Calu3 (cell line): ENCODE measurements at places on chromosomes 2 and 18.
A peak's percentile ranks its signal among the peaks of the same experiment; 100 is the strongest.

DNA sequence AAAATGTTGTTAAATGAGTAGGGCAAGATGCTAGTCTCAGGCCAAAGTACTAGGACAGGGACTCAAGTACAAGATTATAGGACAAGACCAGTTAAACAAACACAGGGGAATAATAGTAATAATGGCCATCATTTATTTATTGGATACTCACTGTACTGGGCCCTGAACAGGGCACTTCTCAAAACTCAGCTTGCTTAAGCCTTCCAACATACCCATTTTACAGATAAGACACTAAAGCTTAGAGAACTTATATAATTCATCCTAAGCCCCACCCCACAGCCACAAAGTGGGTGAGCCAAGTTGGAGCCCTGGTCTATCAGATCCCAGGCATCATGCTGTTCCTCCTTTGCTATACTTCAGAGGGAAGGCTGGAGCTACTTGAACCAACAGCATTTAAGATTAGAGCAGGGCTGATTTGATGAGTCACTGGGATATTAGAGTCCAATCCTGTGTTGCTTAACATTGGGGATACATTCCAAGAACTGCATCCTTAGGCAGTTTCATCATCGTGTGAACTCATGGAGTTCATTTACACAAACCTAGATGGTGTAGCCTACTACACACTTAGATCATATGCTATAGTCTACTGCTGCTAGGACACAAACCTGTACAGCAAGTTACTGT lies 153.6 kb downstream of the MTCL1 start:
- DNase-seq, result peak; percentile 20

DNA sequence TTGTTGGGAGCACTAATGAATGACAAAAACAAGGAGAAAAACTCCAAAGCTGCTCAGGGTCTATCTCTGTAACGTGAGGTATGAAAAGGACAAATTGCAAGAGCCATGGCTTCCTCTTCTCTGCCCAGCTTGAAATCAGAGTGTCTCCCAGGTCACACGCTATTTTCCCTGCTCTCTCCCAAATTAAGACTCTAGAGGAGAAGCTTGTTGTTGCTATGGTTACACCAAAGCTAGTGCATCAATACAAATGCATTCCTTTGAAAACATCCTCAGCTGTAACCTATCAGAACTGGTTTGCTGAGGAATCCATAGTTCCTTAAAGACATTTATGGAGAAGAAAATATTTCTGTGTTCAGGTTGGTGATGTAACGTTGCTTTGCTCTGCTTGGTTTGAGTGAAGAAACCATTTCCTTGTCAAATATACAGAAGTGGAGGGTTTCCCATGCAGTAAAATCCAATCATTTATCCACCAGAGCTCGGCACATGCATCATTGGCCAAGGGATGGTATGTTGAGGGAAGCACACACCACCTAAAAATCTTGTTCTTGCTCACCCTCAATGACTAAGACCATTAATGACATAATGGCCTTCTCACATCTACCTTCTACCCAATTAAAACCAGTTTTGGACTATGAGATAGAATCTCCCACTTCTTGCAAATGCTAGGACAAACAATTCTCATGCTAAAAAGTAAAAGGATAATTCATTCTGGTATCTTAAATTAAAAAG lies 2135.6 kb upstream of the CELF4 start:
- DNase-seq, result no peak

- DNase-seq, result no peak
Measured at GRCh38 chr2:16250466-16250865, 310.1 kb downstream of the MYCN start.

DNA sequence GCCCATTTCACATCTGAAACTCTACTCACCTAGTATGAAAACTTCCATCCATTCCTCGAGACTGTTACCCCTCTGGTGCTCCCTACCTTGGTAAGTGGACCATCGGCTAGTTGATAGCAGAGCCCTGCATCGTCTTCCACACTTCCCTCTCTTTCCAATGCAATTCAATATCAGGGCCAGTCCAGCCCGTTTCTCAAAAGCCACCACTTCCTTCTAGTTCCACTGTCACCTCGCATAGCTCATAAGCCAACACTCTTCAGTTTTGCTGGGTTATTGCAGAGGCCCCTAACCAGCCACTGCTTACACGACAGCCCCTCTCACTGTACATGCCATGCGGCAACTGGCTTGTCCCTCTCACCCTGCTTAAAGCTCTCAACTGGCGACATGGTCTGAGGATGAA lies 10.2 kb upstream of the ZNF407 start:
- no peak for DNase-seq

GRCh38 chr2:37776487-37776886 lies 105.0 kb upstream of the CDC42EP3 start:
- DNase-seq, result peak; percentile 24

DNA sequence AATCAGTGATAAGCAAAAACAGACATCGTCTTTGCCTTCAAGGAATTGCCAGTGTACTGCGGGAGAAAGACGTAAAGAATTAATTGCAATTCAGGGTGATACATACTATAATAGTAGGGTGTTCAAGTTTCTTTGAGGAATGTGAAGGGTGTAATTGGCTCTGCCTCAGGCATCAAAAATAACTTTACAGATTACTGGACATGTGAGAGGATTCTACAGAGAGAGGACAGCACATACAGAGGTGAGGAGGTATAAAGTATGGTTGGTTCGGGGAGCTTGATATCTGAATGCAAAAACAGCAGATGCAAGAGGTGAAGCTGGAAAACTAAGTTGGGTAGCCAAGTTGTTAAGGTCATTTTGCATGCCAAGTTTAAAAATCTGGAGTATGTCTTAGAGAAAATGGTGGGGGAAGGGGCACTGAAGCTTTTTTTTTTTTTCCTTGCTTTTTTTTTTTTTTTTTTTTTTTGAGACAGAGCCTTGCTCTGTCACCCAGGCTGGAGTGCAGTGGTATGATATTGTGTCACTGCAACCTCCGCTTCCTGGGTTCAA lies 227.5 kb upstream of the FOSL2 start:
- DNase-seq, result no peak

DNA sequence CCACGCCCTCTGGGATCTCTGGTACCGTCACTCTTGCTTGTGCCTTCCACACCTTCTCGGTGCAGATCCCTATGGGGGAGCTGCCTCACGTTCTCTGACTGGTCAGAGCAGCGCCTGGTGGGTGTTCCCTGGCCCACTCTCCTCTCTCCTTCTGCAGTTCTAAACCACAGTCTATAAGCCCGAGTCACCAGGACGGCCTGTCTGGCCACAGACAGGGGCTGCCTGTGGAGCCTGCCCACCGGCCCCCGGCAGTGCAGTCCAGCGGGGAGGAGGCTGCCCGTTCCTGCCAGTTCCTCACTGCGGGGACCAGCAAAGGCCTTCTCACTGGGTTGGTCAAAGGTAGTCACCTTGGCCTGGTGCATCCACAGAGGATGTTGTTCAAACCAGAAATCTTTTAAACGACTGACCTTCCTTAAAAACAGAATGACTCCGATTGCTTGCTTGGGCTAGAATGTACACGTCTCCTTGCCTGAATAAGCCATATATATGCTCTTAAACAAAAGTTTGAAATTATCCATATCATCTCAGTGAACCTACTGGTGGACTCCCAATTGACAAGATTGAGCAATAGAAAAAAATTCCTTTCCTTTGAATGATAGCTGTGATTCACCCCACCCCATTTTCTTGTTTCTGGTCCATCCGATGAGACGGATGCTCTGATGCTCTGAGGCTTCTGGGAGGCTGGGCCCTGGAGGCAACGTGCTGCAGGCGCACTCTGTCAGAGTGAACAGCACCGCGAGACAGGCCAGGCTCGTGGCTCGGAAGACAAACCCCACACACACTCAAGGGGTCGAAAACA lies 61.2 kb downstream of the RALBP1 start:
- DNase-seq, result no peak

DNA sequence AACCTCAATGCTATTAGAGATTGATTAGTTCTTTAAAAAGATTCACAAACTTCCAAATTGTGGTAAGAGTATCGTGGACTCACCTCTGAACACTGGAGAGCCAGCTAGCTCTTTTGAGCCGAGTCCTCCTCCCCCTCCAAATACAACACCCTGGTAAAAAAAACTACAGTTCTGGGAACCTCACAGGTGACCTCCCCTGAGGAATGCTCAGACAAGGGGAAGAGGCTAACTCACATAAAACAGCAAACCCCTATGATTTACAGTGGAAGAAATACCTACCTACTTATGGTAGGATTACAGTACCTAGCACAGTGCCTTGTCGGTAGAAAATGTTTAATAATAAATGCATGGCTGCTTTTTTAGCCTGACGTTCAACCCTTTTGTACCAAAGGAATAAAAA lies 8.4 kb downstream of the ZNF24 start:
- no peak for DNase-seq
